ENCODE measurements at places on chromosomes 16 and 17. TPM values are rescaled to one million over a fixed set of nuclear protein-coding genes. Genes with fewer than 3 reads are reported as not detected.

- H3K4me3 ChIP-seq, result no peak overlapping the region
- no peaks in the 10 kb centered on the region for H3K4me1 ChIP-seq
- no peaks in the 10 kb centered on the region for H3K27me3 ChIP-seq
- H3K36me3 ChIP-seq, result no peaks in the 10 kb centered on the region
These were observed 236.7 kb upstream of the TOX3 start for GRCh38 chr16:52783616-52784015.

DNA sequence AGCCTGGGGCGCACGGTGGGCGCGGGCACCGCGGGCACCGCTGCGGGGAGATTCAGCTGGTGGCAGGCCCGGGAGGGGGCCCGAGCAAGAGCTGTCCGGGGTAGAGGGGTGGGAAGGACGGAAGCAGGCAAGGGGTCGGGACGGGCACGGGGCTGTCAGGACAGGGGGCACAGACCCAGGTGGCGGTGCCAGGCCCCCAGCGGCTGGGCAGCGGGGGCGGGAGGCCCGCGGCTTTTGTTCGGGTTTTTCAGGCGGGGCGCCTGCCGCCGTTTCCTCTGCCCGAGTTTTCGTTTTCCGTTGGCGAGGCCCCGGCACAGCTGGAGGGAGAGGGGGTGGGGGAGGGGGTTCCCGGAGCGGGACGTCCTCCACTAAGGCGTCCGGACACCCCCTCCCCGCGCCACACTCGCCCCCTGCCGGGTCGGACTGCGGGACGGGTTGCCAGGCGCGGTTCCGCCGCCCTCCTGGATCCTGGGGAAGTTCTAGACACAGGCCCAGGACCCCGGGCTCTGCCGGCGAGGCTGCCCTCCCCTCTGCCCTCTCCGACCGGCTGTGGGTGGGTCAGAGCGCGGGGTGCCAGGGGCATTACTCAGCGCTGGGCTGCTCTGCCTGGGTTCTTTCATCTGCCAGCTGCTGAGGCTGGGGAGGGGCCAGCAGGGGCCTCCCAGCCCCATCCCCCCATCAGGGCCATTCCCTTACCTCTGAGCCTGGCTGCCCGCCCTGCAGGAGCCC is 543 bp downstream of the ARHGAP23 start:
- H3K27me3 ChIP-seq, result no peaks in the 10 kb centered on the region
- peak overlapping the region; percentile 98 for H3K4me3 ChIP-seq
- peaks cover 26% of the 10 kb centered on the region for H3K4me1 ChIP-seq
- no peak for DNase-seq

The SALL1 gene
- not detected for total RNA-seq

DNA sequence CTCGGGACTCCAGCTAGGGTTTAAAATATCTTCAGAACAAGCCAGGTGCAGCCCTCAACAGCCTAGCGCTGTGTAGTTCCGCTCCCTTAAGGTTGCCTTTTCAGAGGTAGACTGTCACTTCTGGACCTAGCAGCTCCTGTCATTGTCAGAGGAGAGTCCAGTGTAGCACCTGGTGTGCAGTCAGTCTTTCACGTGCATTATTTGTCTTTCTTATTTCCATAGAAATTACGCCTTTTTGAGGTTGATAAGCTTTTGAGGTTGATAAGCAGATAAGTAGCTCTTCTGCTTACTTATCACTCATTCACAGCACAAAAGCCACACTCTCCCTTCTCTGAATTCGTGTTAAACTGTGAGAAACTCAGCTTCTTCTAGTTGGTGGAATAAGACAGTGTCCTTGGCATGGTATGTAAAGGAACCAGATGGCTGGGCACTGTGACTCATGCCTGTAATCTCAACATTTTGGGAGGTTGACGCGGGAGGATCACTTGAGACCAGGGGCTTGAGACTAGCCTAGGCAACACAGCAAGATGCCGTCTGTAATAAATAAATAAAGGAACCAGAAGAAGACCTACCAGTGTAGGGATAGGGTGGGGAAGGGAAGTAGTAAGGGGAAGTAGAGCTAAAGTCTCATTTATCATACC is 10.2 kb downstream of the EEF2K start:
- H3K4me3 ChIP-seq, result no peak overlapping the region
- no peaks in the 10 kb centered on the region for H3K36me3 ChIP-seq
- no peak for DNase-seq
- peaks cover 71% of the 10 kb centered on the region for H3K4me1 ChIP-seq
- H3K27ac ChIP-seq, result peak overlapping the region; percentile 1

DNA sequence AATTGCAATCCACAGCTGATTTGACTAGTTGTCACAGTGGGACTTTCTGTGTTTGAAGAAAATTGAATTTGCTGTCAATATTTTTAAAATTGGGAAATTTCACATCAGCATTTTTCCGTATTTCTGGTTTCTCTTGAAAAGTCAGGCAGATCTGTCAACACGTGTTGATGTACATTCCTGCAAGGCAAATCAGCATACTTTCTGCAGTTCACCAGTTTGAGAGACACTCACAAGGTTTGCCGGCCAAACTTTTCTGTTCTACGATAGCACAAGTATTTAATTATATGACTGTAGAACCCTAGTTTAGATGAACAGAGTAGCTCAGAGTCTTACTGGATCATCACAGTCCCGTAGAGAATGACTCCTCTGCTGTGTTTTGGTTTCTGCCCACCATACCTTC is 102.0 kb downstream of the ADAMTS18 start:
- no peaks in the 10 kb centered on the region for H3K36me3 ChIP-seq
- no peak for DNase-seq
- no peaks in the 10 kb centered on the region for H3K4me1 ChIP-seq

- no peaks in the 10 kb centered on the region for H3K36me3 ChIP-seq
- no peaks in the 10 kb centered on the region for H3K4me1 ChIP-seq
- no peaks in the 10 kb centered on the region for H3K27me3 ChIP-seq
- H3K4me3 ChIP-seq, result no peak overlapping the region
- H3K27ac ChIP-seq, result no peak overlapping the region
These were observed 78.1 kb downstream of the SKAP1 start for GRCh38 chr17:48351911-48352332.

- peaks cover 9% of the 10 kb centered on the region for H3K4me1 ChIP-seq
- peak overlapping the region; percentile 9 for H3K27ac ChIP-seq
- H3K36me3 ChIP-seq, result no peaks in the 10 kb centered on the region
- no peak overlapping the region for H3K4me3 ChIP-seq
- H3K27me3 ChIP-seq, result no peaks in the 10 kb centered on the region
These were observed 24.5 kb upstream of the MTMR4 start for GRCh38 chr17:58538811-58539409.

The MATCAP1 gene
- 28.4 TPM for total RNA-seq

- DNase-seq, result no peak
- H3K36me3 ChIP-seq, result no peaks in the 10 kb centered on the region
- no peaks in the 10 kb centered on the region for H3K27me3 ChIP-seq
- peak overlapping the region; percentile 100 for H3K4me3 ChIP-seq
- peak overlapping the region; percentile 100 for H3K27ac ChIP-seq
These were observed 571 bp downstream of the CAVIN1 start for GRCh38 chr17:42422412-42422957.

The GCGR gene
- not detected for total RNA-seq

GRCh38 chr17:76561799-76562268 is 22.0 kb downstream of the PRCD start:
- no peak for DNase-seq
- H3K4me1 ChIP-seq, result peaks cover 5% of the 10 kb centered on the region
- H3K27ac ChIP-seq, result no peak overlapping the region

DNA sequence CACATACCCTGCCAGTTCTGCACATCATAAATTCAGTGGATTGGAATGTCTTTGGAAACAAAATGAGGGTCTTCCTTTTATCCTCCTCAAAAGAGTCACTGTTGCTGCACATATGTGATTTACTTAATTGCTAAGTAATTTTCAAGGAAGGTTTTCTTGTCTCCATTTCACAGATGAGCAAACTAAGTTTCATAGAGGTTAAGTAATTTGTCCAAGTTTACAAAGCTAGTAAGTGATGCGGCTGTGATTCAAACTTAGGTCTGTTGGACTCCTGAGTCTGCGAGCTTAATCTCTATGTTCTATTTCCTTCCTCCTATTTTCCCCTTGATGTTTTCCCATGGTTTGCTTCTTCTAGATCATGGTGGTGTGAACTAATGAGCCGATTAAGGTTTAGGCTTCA is 13.7 kb upstream of the ERN2 start:
- no peaks in the 10 kb centered on the region for H3K36me3 ChIP-seq
- H3K4me3 ChIP-seq, result no peak overlapping the region
- no peak overlapping the region for H3K27ac ChIP-seq
- H3K4me1 ChIP-seq, result no peaks in the 10 kb centered on the region
- H3K27me3 ChIP-seq, result no peaks in the 10 kb centered on the region

DNA sequence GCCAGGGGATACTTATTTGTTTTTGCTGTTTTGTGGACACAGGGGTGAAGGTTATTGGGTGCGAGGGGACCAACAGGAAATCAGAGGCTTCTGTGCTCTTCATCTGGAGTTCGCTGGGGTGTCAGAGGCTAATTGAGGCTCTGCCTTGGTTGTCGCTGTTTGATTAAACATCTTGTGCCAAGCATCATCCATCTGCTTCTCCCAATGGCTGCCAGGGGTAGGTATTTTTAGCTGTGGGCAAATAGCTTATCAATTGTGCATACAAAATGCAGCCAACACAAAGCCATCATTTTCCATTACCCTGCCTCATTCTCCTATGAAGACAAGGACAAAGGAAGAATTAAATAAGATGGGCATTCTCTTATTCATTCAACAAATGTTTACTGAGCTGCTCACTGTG is 27.8 kb downstream of the GPR139 start:
- H3K36me3 ChIP-seq, result no peaks in the 10 kb centered on the region
- DNase-seq, result no peak
- H3K27ac ChIP-seq, result no peak overlapping the region
- H3K27me3 ChIP-seq, result no peaks in the 10 kb centered on the region
- no peaks in the 10 kb centered on the region for H3K4me1 ChIP-seq

DNA sequence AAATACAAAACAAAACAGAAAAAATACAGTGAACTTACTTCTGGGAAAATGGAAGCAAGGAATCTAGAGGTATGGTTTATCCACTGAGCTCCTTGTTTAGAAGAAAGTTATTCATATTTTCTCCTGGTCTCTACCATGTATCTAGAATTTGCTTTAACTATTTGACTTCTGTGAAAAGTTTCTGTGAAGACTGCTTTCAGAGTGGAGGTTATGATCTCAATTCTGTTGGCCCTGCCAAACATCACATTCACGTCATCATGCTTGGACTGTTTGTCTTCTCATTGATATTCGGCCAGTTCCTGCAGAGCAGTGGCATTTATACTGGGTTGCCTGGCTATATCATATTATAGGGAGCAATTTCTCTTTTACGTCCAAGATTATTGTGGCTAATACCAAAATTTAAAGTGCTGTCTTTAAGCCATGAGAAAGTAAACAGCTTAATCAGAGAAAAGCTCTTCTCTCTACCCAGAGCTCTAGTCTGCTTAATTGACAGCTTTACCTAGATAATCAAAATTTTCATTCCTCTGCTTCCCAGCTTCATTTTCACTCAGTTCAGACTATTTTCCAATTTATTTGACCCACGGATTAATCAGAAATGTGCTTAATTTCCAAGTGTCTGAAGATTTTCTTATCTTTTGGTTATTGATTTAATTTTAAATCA is at the start of gene ABCA8:
ABCA8 (minus strand) TSS at position 212 of the 661 bp plus-strand sequence. CDS start 13,358 bp downstream, outside the sequence.
- peak within 1 kb of the TSS; percentile 45 for H3K4me3 ChIP-seq
- no peaks in the 10 kb centered on the region for H3K27me3 ChIP-seq
- H3K4me1 ChIP-seq, result peaks cover 3% of the 10 kb centered on the region
- no peak for DNase-seq

The PTGES3L gene
- total RNA-seq, result 1.5 TPM

DNA sequence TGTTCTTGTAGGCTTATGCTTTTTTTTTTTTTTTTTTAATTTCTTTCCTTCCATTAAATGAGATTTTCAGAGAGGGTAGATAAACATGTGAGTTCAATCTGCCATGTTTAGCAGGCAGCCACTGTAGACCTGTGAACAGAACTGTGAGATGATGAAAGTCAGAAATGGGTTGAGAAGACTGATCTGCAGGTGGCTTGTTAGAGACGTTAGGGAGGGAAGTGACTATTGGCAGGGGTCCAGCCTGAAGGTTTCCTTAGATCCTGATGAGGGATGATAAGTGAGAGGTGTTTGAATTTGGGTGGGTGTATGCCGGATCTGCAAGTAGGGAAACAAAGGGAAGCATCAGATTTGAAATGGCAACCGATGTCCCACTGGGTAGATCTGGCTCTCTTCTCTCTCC is 157.8 kb downstream of the HS3ST3B1 start:
- H3K4me1 ChIP-seq, result no peaks in the 10 kb centered on the region
- H3K27me3 ChIP-seq, result no peaks in the 10 kb centered on the region
- no peak for DNase-seq
- no peak overlapping the region for H3K4me3 ChIP-seq
- H3K36me3 ChIP-seq, result no peaks in the 10 kb centered on the region

The STAT5A gene
- 65.5 TPM for total RNA-seq

- no peaks in the 10 kb centered on the region for H3K27me3 ChIP-seq
- DNase-seq, result no peak
- no peaks in the 10 kb centered on the region for H3K36me3 ChIP-seq
These were observed 32.1 kb upstream of the CDH3 start for GRCh38 chr16:68612996-68613395.

DNA sequence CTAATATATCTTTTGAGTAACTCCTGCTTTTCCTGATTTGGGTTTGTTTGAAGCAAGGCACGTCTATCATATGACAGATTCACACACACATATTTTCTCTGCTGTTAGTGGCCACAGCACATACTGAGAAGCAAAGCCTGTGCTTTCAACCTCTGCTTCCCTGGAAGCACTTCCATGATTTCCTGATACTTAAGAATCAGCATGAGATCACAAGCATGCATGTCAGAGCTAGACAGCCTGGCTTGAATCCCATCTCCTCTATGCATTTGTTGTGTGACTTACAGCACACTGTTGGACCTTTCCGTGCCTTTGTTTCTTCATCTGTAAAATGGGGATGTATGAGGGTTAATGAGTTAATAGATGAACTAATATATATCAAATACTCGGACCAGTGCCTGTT is 151.1 kb upstream of the NOL11 start:
- DNase-seq, result no peak
- H3K36me3 ChIP-seq, result no peaks in the 10 kb centered on the region
- H3K27ac ChIP-seq, result no peak overlapping the region
- no peaks in the 10 kb centered on the region for H3K4me1 ChIP-seq
- H3K27me3 ChIP-seq, result no peaks in the 10 kb centered on the region

GRCh38 chr17:29379084-29379991 is 10.8 kb upstream of the TAOK1 start:
- H3K36me3 ChIP-seq, result no peaks in the 10 kb centered on the region
- H3K4me1 ChIP-seq, result no peaks in the 10 kb centered on the region
- DNase-seq, result no peak
- H3K27me3 ChIP-seq, result no peaks in the 10 kb centered on the region

All from thoracic aorta (tissue), 2 donors.